Naive thymus-derived CD4-positive, alpha-beta T cell (primary cell): ENCODE measurements at places on chromosomes 5 and 9. TPM values are rescaled to one million over a fixed set of nuclear protein-coding genes. Genes with fewer than 3 reads are reported as not detected.

Gene PCDHB7
- total RNA-seq = not detected

- no peaks in the 10 kb centered on the region for H3K36me3 ChIP-seq
- H3K27me3 ChIP-seq = no peaks in the 10 kb centered on the region
- no peaks in the 10 kb centered on the region for H3K4me1 ChIP-seq
- no peak overlapping the region for H3K4me3 ChIP-seq
- DNase-seq = no peak
- no peak overlapping the region for H3K27ac ChIP-seq
Observed at GRCh38 chr9:2320114-2320513, 301.5 kb upstream of the VLDLR start.

Gene CCL27
- total RNA-seq = not detected in 2 replicates

Gene CRHBP
- not detected for total RNA-seq

GRCh38 chr9:99322299-99322698 is 100.2 kb downstream of the SEC61B start:
- no peaks in the 10 kb centered on the region for H3K4me1 ChIP-seq
- H3K27me3 ChIP-seq = no peaks in the 10 kb centered on the region
- H3K27ac ChIP-seq = no peak overlapping the region
- H3K36me3 ChIP-seq = no peaks in the 10 kb centered on the region
- no peak overlapping the region for H3K4me3 ChIP-seq
- no peak for DNase-seq

DNA sequence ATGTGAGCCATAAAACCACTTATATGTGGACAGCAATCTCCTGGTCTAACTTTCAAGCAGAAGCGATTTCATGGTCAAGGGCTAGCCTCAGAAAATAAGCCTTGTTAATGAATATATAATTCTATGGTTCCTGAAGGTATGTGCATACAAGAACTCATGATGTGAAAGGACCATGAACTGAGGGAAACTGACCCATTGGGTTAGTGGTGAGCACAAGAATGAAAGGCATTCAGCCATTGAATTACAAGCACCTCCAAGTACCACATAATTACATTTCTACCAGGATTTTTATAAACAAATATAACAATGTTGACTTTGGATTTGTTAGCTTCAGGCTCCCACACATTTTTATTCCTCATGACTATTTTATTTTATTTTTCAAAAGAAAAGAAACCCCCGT is 459.0 kb downstream of the TLE4 start:
- no peaks in the 10 kb centered on the region for H3K27me3 ChIP-seq
- H3K4me3 ChIP-seq = no peak overlapping the region
- DNase-seq = no peak
- no peaks in the 10 kb centered on the region for H3K4me1 ChIP-seq
- no peak overlapping the region for H3K27ac ChIP-seq
- H3K36me3 ChIP-seq = no peaks in the 10 kb centered on the region

Gene OR2V2
- not detected for total RNA-seq

GRCh38 chr9:95116002-95116807 is 201.3 kb downstream of the FANCC start:
- DNase-seq = no peak
- no peaks in the 10 kb centered on the region for H3K27me3 ChIP-seq
- no peaks in the 10 kb centered on the region for H3K4me1 ChIP-seq
- no peak overlapping the region for H3K4me3 ChIP-seq

Gene SLCO6A1
- total RNA-seq = not detected

DNA sequence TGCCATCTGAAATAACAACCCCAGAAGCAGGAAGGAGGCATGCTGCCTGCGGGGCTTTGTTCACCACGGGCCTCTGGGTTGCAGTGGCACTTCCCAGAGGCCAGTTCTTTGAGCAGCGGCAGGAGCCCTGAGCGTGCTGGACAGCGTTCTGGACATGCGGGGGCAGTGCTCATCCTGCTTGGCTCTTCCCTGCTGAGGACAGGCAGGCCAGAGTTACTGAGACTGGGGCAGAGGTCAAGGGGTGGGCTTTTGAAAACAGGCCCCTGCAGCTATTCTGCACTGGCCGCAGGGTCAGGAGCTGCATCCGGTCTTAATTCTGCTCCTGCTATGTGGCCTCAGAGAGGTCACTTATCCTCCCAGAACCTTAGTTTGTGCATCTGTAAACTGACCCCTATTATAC is 258.6 kb downstream of the FSTL4 start:
- H3K4me3 ChIP-seq = no peak overlapping the region
- H3K27me3 ChIP-seq = no peaks in the 10 kb centered on the region
- H3K36me3 ChIP-seq = no peaks in the 10 kb centered on the region
- no peak overlapping the region for H3K27ac ChIP-seq

DNA sequence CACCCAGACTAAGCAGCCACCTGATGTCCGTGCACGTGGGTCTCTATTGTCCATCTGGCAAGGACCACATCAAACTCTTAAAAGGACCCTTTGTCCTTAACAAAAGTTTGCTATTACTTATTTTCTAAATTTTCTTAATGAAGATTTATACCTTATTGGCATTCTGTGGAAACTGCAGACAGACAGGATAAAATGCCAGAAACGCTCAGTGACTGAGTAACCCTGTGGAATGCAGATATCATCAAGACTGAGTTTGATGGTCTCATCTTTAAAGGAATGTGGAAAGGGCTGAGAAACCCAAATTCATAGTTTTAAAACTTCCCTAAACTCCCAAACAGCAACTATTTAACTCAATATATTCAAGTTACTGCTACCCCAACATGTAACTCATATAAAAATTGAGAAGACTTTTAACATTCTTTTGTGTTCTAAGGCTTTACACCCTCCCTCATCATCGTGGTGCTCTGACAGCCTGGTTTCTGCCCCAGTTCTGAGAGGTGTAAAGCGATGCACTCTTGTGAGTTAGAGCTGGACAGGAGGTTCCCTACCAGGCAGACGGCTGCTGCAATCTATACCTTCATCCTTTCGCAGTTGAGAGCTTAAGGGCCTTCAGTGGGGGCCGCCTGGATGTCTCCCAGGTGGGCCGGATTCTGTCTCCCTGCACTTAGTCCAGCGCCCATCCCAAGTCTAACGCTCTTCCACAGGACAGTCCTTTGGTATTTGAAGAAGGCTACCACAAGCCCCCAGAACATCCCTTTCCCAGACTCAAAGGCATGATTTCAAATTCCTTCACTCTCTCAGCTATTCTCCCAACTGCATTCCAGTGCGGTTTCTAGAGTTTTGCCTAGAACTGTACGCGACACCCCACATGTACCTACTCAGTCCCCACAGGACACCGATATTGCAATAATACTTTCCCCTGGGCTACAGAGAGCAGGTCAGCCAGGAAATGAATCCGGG is 68.9 kb downstream of the DAP start:
- H3K36me3 ChIP-seq = no peaks in the 10 kb centered on the region
- no peak for DNase-seq
- H3K4me3 ChIP-seq = no peak overlapping the region
- no peaks in the 10 kb centered on the region for H3K27me3 ChIP-seq
- no peak overlapping the region for H3K27ac ChIP-seq

GRCh38 chr9:89359751-89360261 is 41.5 kb downstream of the SECISBP2 start:
- DNase-seq = no peak
- H3K4me3 ChIP-seq = no peak overlapping the region
- no peaks in the 10 kb centered on the region for H3K27me3 ChIP-seq
- no peak overlapping the region for H3K27ac ChIP-seq
